ENCODE measurements at places on chromosomes 3 and 15.

- DNase-seq: no peak
Observed at GRCh38 chr15:43218908-43219706, 1.7 kb downstream of the EPB42 start.

DNA sequence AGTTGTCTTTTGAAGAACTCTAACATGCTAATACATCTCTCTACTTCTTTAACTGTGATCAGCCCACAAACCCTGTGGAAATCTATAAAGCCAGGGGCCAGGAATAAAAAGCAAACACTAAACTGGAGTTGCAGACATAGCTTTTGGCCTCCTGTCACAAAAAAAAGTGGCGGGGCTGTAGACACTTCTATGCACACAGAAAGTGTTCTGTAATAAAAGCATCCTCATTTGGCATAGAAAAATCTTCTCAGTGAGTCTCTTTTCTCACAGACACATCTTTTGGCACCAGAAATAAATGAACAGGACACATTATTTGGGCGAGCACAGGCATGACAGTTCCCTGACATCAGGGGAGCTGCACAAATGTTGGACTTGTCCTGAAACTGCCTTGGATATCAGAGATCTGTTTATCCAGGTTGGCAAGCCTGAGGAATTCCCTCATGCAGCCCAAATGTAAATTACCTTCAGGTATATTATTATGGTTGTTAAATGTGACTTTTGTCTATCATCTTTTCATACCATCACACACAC, 355.4 kb downstream of the FGF12 start:
- no peak for DNase-seq

DNA sequence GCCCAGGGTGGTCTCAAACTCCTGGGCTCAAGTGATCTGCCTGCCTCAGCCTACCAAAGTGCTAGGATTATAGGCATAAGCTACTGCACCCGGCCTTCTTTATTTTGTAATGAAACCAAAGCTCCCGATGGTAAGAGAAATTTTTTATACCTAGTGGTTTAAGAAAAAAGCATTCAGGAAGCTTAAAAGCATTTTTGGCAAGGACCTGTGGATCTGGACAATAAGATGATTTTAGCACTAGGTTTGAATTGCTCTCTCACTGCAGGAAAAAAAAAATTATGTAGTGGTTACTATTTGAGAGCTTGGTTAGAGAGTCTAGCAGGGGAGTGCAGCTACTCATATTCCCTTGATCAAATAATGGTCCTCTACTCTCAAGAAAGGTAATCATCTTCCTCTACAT, 64.9 kb upstream of the PIK3R4 start:
- no peak for DNase-seq

DNA sequence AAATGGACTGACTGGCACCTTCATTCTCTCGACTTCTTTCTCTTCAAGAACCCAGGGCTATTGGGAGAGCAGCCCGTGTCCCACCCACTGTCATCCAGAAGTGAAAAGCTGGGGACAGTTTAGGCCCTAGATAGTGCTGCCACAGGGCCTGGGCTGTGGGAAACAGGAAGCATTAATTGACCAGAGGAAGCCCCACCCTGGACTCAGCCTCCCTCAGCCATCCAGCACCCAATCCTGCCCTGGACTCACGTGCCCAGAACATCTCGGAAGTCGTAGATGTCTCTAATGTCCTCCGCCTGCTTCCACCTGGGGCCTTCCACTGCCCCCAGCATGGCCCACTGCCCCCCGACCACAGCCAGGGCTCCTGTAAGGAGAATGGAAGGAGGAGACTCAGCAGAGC, 2.3 kb downstream of the CAMK1 start:
- DNase-seq: no peak

DNA sequence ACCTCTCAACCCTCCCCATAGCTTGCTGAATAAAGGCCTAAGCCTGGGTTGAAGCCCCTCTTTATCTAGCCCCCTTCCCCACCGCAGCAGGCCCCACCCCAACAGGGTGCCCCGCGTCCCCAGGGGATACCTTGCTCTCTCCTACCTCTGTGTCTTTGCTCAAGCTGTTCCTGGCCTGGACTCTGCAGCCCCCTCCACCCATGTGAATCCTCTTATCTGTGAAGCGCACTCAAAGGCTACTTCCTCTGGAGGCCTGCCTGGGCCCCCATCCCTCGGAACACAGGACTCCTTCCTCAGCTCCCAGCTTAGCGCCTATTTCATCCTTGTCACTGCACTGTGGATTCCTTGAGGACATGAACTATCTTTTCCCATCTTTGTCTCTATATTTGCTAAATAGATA, 61.4 kb upstream of the HERC1 start:
- DNase-seq: no peak

DNA sequence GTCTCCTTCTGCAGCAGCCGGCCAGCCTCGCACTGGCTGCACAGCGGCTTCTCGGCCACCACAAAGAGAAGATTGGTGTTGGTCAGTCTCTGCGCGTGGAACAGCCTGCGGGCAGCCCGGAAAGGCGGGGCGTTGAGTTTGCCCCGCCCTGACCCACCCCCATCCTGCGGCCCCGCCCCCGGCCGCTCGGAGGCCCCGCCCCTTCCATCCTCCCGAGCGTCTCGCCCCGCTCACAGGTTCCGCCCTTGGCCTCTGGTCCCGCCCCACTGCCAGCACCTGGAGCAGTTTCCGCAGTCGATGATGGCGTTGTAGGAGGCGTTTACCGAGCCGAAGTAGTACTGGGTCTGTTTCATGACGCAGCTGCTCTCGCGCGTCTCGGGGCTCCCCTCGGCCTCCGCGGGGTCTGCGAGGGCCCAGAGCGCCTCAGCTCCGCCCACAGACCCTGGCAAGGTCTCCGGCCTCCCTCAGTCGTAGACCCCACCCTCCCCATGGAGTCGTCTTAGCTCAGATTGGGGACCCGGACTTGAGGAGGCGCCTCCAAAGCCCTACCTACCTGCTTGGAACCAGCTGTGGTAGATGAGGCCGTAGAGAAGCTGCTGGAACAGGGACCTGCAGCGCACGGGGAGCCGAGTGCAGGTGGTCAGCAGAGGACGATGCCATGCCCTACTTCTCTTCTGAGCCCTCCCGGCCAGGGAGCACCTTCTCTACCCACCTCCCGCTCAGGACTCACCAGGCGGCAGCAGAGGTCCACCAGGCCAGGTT, 5.9 kb upstream of the TMEM115 start:
- no peak for DNase-seq

DNA sequence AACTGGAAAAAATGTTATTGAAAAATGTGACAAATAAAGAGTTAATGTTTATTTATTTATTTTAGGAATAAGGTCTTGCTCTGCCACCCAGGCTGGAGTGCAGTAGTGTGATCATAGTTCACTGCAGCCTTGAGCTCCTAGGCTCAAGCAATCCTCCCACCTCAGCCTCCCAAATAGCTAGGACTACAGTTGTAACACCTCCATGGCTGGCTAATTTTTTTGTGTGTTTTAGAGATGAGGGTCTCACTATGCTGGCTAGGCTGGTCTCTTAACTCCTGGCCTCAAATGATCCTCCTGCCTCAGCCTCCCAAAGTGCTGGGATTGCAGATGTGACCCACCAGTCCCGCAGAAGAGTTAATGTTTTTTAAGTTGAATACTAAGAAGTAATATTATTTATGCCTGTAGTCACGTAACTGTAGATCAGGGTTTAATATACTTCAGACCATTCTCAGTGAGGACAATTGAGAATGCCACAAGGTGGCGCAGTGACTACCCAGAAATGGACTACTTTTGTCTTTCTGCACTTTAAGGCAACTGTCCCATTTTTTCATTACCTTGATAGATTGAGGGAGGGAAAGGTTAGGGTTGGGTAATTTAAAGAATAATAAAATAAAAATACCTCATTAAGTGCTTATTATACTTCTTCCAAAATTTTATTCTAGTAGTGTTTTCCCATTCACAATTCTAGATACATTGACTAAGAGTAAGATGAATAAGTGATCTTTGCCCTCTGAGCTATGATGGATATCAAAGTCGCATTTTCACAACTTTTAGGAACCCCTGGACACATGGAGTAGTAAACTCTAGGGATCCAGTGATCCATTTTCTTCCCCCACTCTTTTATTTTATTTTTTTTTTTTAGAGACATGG, 6.0 kb downstream of the MUC13 start:
- peak; percentile 68 for DNase-seq

DNA sequence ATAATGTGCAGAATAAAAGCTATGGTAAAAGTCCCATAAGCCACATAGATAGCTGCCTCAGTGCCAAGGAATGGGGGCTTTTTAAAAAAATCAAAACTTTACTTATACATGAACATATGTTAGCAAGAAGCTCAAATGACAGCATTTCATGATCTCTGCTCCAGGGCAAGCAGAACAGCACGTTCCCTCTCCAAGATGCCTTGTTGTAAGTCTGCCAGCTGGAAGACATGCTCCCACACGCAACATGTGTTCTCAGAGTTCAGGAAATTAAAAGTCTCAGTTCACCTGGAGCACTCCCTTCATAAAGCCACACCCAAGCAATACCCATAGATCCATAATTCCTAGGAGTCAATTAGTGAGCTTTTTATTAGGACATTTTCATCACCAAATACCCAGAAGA, 52.2 kb downstream of the ABI3BP start:
- no peak for DNase-seq

DNA sequence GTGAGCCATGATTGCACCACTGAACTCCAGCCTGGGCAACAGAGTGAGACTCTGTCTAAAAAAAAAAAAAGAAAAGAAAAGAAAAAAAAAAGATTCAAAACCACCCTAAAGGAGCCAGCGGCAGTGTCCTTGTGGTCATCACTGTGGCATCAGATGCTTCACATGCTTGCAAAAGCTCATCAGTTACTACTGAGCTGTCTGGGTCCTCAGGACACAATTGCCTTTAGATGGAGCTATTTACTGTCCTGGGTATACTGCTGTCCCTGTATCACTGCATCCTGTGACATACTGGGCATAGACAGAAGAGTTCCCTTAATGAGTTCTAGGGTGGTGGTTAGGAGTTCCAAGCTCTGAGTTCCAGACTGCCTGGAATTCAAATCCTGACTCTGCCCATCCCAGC, 85.8 kb downstream of the LINGO1 start:
- DNase-seq: no peak

DNA sequence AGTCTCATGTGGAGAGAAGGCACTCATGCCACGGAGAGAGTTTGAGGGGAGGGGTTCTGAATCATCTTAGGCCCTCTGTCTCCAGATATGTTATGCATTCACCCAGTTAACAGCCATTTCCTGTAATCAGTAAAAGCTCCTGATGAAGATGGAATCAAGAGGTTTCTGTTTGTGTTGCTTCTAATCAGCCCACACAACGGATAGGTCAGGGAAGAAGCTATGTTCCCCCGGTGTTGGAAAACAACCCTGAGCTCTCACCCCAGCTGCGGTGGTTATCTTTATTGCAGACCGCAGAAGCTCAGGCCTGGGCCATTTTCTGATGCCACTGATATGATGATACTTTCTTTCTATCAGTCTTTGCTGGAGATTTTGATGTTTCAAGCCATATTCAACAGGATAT, 338.5 kb upstream of the ONECUT1 start:
- no peak for DNase-seq

DNA sequence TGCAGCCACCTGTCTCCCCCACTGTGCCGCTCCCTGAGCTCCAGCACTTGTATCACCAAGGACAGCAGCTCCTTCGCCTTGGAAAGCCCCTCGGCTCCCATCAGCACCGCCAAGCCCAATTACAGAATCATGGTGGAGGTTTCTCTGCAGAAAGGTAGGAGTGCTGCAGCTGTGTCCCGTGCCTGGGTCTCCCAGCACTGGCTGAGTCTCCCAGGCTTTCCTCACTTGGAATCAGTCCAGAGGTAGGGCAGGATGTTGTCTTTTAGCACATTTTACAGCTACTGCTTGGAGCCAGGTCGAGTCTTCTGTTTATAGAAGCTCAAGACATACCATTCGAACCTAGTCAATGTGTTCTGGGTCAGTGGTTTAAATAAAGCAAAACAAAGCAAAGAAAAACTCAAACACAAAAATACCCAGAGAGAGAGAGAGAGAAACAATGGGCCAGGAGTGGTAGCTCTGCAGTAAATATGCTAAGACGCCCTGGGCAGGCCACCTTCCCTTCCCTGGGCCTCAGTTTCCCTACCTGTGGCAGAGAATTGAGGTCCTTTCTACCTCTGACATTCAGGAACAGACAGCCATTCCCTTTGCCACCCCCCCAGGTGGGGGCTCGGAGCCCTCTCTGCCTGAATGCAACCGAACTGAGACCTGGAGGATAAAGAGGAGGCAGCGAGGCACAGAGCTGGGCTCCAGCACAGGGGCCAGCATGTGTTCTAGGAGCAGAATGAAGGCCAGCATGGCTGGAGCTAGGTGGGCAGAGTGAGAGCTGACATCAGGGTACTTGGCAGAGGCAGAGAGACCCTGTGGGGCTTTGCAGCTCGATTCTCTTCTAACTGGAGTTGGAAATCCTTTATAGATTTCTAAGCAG, 44.1 kb downstream of the STARD5 start:
- DNase-seq: no peak

DNA sequence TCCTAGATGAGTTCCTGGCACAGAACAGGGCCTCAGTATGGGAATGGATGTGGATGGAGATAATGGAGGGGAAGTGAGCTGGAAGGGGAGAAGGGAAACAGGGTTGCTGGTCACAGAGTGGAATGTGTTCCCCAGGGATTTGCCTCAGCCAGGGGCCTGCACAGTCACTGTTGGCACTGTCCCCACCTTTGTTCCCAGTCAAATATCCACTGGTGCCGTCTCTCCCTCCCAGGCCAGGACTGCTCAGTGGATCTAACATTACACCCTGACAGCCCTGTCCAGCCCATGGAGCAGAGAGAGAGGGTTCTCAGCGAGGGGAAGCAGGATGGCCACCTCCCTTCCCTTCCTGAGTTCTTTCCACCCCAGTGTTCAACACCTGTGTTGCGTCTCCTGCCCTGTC, 1.5 kb upstream of the PPP1R2 start:
- DNase-seq: no peak

GRCh38 chr3:95751509-95751908, 1062.9 kb upstream of the EPHA6 start:
- peak; percentile 2 for DNase-seq

GRCh38 chr15:72936691-72937679, 115.3 kb upstream of the NEO1 start:
- no peak for DNase-seq

DNA sequence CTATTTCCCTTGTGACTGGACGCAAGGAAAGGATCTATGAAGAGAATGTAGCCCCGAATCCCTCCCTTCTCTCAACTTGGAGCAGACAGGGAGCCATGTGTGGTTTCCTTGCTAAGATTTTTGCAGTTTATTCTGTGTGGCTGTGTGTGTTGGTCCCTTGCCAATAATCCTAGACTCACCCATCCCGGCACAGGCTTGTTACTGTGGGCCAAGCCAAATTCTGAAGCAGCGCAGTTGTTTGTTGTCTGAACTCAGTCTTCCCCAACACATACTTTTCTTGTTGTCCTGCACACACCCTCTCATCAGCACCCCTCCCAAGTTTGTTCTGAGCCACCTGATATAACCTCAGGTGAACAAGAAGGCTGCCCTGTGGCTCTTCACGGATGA, 193.3 kb upstream of the CTDSPL start:
- DNase-seq: no peak

- no peak for DNase-seq
Observed at GRCh38 chr3:72652395-72652794, 195.8 kb downstream of the SHQ1 start.
